Kidney epithelial cell (primary cell): ENCODE measurements at places on chromosomes 3 and 15.

DNA sequence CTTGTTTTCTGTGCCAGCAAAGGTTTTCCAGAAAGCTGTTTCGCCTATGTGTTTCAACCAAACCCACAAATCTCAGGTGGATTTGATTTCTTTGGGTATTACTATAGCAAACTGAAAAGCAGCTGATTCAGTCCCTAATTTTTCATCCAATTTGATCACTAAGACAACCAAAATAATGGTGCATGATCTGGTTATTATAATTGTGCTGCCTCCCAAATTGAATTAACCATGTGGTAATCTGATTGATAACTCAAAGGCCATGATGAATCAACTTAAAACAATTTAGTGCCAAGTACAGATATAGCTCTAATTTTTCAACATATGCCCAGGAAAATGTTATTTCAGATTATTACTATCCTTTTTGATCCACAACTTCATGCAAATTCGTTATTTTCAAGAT lies 30.6 kb downstream of the PRTG start:
- no peak for DNase-seq

DNA sequence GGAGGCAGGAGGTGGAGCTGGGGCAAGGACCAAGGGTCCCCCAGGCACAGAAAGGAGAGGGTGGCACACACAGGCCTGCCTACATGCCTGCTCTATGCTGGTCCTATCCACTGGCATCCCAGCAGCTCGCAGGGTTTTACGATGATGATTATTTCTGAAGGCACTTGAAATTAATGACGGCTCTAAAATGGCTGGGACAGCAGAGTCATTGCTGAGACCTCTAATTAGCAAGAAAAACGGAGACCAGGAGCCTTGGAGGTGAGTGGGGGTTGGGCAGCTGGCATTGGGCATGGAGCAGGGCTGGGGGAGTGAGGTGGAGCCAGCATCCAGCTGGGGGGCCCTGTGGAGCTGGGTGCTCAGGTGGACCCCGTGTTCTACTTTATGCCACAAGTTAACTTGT lies 3.5 kb upstream of the LINGO1 start:
- DNase-seq = no peak

- DNase-seq = no peak
These were observed 23.0 kb upstream of the RETNLB start for GRCh38 chr3:108780235-108780634.

DNA sequence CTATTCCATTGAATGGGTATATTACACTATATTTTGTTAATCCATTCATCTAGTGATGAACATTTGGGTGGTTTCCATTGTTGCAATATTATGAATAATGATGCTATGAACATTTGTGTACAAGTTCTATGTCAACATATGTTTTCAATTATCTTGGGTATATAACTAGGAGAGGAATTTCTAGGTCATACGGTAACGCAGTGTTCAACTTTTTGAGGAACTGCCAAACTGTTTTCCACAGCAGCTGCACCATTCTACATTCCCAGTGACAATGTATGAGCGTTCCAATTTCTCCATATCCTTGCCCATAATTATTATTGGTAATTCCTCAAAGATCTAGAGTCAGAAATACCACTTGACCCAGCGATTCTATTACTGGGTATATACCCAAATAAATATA lies 24.1 kb upstream of the RORA start:
- DNase-seq = no peak

GRCh38 chr3:151873398-151873797 lies at the start of gene SUCNR1:
Gene SUCNR1, plus strand, starts transcription at chr3:151873643. Its CDS starts 6,250 bp downstream, at chr3:151879893.
- DNase-seq = no peak
